ENCODE measurements at places on chromosomes 13 and 19.

- DNase-seq: peak; percentile 85
These were observed 1.9 kb downstream of the PPP1R12C start for GRCh38 chr19:55115446-55116065.

GRCh38 chr13:70407486-70407885, 299.2 kb upstream of the KLHL1 start:
- DNase-seq: no peak

DNA sequence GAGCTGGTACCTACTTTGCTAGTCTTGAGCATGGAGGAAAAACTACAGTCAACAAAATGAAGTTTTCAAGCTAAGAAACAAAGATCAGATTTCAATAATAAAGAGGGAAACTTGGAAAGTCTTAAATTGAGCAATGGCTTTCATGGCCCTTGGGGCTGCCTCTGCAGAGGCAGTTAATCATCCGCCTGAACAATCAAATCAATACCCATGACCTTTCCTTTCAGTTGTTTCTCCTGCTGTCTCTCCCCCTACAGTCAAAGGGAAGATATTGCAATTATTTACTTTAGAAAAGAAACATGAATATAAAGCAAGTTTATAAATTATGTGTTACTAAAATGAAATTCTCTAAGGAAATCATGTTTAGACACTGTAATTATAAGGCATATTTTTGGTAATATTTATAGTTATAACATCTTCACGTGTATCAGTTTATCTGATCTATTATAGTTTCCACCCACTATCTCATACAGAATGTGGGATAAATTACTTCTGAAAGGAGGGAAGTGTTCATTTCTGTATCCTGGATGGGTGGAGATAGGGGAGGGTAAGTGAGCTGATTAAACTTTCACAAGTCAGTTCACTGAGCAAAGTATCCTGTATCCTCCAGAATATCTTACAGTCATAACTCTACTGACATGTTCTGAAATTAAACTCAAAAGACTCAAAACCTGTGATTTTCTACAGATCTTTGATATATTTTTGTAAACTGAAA, 72.4 kb upstream of the TSC22D1 start:
- no peak for DNase-seq

DNA sequence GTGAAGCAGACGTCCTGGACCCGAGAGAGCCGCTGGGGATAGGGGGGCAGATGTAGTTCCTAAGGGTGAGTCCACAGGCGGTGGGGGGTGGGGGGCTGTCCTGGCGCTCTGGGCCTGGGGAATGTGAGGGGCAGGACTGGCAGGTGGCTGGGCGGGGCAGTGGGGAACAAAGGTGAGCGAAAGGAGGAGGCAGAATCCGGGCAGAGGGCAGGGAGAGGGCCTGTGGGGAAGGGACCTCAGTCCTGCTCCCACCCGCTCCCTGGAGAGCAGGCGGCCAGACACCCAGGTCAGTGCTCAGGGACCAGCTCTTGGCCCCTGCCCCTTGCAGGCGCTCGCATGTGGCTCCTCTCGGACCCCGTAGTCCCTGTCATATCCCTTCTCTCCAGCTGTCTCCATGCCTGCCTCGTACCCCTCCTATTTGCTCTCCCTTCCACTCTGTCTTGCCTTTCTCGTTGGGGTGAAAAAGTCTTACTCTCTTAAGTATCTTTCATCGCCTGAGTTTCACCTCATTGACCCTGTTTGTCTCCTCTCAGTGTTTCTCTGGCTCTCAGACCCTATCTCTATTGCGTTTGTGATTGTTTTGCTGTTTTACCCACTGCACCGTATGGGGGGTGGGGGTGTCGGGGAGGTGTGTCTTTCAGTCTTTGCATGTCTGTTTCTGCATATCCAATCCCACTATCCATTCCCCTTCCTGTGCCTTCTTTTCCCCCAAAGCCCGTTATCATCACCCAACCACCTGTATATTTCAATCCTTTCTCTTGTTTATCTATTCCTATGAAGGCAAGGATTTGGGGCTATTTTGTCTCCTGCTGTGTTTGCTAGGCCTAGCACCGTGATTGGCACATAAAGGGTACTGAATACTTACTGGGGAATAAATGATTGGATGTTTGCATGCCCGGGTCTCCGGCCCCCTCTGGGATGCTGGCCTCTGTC, 5.8 kb downstream of the SPHK2 start:
- DNase-seq: no peak

DNA sequence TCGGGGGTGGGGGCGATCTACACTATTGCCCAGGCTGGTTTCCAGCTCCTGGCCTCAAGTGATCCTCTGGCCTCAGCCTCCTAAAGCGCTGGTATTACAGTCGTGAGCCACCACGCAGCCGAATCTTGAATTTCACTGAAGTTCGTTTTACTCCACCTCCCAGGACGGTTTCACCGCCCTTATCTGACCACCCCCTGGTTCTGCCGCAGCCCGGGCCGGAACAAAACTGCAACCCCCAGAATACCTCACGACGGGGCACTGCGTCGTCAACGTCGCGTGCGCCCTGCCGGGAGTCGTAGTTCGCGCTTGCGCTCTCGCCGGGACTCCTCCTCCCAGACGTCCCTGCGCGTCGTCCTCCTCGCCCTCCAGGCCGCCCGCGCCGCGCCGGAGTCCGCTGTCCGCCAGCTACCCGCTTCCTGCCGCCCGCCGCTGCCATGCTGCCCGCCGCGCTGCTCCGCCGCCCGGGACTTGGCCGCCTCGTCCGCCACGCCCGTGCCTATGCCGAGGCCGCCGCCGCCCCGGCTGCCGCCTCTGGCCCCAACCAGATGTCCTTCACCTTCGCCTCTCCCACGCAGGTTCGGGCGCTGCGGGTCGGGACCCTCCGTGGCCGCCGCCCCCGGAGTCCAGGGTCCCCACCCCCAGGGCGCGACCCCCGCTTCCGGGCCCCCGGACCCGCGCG, at the start of gene ATP5F1D:
Gene ATP5F1D, plus strand, starts transcription at position 335 of the 679 bp plus-strand sequence. Its CDS starts 100 bp downstream, at position 435.
- peak; percentile 78 for DNase-seq

GRCh38 chr19:20926796-20927195, 3.7 kb downstream of the ZNF85 start:
- no peak for DNase-seq

DNA sequence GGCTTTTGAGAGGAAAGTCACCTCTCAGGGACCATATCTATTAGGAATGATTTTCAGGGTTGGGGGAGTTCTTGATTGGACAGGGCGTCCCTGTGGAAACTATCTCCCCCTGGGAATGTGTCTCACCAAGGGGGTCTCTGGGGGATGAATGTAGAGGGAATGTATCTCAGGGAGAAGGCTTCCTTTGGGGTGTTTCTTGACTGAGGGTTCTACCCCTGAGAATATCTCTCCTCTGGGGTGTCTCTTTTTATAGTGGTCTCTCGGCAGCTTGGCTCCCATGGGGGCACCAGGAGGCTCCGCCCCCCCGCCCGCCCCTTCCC, 1.0 kb downstream of the RTBDN start:
- no peak for DNase-seq

Data from stimulated activated CD4-positive, alpha-beta T cell treated with anti-CD3 and anti-CD28 coated beads, Interleukin-15, amount 100 ng/mL, for 1 hour (primary cell).